ENCODE measurements at places on chromosomes 2 and 18.

DNA sequence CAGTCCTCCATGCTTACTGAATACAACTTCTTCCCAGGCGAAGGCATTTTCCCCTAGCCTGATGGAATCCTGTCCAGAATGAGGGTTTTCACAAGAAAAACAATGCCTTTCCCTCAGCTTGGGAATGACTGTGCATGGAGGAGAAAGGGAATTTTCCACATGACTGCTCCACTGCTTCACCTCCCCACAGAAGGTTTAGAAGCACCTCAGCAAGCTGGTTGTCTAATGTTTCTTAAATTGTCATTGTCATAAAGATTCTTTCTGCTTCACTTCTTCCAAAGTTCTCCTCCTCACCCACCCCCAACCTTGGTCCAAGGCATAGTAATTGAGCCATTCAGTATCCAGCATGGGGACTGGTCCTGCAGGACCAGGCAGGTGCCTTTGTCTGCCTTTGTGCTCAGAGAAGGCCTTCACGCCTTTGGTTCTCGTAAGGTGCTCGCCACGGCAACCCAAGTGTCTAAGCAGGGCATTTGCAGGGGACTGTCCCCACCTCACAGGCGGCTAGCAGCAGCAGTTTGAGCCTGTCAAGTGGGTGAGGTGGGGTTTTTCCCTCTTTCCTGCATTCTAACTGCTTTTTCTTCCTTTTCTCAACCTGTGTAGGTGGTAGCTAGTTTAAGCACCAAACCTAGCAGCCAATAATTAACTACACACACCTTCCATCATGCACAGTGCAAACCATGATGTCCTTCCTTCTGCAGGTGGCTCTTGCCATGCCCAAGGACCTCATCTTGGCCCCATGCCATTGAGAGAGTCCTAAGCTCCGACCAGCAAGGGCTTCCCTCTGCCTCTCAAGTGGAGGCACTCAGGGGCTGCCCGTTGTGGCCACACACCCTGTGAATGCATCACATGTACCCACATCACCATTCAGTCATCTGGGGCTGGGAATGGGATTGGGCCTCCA is 65.7 kb upstream of the BCL2L11 start:
- no peak for DNase-seq

DNA sequence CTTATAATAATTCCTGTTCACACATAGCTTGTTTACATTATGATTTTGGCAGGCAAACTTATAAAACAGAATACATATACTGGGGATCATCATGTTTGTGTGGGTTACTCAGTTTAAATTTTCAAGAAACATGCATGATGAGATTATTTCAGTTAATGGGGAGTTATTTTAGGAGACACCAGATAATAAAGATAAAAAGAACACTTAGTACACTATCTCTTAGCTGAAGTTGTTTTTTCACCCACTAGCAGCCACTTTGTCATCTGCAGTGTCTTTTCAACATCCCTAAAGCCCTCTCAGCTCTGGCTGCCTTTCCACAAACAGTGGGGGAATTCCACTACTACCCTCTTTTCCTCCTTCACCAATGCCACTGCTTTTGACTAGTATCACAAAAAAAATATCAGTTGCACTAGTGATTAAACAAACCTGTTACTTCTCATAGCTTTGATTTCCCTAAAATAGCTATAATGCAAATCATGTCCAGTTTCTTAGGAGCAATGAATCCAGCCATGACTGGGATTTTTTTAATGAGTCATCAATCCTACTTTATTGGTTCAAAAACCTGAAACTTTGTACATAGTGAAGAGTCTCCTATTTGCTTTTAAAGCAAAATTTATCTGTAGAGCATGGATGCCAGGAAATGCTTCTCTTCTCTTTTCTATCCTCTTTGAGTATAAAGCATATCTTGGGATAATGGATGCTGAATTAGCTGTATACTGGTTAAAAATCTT is 156.7 kb upstream of the TFPI start:
- DNase-seq = peak; percentile 6

GRCh38 chr2:233853883-233854240 is 473 bp downstream of the HJURP start:
- DNase-seq = no peak

DNA sequence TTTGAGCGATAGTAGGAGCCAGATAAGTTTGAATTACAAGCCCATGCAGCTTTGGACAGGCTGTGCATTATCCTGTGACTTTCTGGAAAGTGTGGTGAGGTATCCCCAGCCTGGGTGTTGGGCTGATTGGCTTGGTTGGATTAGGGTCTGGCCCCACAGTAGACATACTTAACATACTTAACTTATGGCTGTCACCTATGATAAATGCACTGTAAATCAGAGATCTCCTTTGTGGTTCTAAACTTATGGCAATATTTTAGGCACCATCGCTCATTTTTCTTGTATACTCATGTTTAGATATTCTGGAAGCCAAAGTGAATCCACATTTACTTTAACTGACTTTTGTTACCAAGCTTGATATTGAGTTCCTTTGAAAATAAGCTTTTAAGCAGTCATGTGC is 54.8 kb downstream of the SPTBN1 start:
- DNase-seq = no peak

GRCh38 chr2:165067643-165068486 is 112.5 kb upstream of the SLC38A11 start:
- DNase-seq = peak; percentile 70

DNA sequence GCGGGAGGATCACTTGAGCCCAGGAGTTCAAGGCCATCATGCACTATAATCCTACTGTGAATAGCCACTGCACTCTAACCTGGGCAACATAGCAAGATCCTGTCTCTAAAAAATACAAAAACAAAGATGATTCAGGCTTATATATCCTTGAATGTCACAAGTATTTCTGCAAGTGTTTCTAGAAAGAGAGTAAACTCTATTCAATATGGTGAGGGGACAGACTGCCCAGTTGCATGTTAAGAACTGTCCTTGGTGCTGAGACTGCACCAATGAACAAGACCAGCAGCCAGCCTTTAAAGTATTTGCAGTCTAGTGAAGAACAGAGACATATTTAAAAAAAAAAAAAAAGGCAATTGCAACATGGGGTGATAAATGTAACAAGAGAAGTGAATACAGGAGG is 16.4 kb downstream of the MAP3K19 start:
- DNase-seq = peak; percentile 63

- DNase-seq = peak; percentile 18
Measured at GRCh38 chr2:85112906-85113625, 20.1 kb upstream of the TCF7L1 start.

DNA sequence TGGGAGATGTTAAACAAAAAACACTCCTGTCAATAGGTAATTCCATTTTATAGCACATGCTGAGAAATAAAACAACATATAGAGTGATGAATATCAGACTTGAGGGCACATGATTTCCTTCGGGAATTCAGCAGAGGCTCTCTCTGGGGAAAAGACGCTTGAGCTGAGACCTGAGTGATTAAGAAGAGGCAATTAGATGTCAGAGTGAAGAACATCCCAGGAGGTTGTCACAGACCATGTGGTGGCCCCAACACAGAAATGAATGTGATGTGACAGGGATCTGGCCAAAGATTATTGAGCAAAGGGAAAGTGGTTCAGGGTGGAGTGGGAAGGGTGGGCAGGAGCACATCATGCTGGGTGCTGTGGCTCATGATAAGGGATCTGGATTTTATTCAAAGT is 254.7 kb downstream of the RAD51AP2 start:
- DNase-seq = no peak

- DNase-seq = peak; percentile 35
Measured at GRCh38 chr2:197209742-197210408, 100.7 kb downstream of the ANKRD44 start.

DNA sequence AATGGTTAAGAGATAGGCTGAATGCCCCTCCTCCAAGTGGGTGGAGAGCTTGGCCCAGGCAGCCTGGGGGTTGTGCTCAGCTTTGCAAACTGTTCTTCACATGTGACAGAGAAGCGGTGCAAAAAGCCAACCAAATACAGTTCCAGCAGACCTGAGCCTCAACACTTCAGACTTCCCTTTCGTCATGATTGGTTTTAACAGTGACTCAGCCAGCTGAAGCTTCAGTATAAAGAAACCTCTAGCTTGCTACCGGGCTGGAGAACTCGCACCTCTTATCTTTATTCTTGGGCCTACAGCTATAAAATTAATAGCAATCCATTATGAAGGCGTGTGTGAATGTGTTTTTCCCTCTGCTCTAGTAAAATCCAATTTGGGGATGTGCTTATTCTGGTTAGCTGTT is 20.0 kb downstream of the SETBP1 start:
- peak; percentile 12 for DNase-seq

DNA sequence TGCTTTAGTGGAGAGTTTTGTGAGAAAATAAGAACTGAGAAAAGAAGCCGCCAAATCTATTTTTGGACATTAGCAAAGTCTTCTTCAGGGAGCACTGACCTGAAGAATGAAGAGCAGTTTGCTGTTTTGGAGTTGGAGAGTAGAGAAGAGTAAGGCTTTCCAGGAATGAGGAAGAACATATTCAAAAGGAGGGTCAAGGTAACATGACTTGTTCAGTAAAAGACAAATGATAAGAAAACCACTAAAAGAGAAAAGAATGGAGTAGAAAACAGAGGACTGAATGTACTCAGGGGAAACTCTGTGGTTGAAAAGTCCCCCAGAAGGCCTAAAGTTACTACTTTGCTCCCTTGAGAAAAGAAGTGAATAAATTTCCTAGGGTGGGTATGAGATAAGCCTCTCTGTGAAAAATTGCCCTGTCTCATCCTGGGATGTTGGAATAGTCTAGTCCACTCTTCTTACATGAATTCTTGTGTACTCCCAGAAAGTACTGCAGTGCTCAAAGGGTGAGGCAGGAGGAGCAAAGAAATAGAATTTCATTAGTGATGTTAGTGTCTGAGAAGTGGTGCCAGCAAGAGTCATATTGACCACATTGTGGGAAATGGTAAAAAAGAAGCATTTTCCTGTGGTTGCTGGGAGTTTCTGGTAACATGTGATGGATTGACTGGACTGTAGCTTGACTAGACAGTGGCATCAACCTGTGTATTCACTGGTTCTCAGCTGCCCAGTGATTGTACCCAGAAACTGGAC is 27.8 kb downstream of the MBD5 start:
- DNase-seq = peak; percentile 20

DNA sequence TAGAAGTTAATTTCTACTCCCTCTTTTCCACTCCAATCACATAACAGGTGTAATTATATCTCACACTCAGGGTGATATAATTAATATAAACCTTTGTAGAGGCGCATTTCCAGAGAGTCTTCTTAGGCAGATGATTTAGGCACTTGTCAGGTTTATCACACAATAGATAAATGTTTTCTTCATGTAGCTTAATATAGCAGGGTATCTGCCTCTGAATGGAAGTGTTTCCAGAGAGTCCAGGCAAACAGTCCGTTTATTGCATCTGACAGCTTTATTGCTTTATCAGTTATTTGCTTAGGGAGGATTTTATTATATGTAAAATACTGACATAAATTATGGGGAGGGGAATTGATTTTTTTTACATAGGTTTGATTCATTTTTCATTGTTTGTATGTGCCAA is 766.3 kb downstream of the SLC4A3 start:
- DNase-seq = no peak

- DNase-seq = no peak
Measured at GRCh38 chr2:216068-216467, 47.8 kb downstream of the SH3YL1 start.

DNA sequence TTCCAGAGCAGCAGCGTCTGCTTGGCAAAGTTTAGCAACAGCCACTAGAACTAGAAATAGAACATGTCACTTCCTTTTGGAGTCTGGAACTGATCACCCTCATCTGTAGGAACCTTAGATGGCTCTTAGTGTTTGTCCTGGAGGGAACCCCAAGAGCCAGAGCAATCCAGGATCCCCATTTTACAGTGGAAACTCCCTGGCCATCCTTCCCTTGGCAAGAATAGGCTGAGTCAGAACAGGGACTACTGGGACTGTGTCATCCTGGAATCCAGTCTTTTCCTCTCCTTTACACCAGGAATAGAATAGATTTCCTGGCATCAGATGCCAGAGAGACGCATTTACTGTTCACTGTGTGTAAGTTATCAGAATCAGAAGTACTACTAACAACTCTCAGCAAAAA is 33.2 kb upstream of the GRHL1 start:
- DNase-seq = peak; percentile 60

DNA sequence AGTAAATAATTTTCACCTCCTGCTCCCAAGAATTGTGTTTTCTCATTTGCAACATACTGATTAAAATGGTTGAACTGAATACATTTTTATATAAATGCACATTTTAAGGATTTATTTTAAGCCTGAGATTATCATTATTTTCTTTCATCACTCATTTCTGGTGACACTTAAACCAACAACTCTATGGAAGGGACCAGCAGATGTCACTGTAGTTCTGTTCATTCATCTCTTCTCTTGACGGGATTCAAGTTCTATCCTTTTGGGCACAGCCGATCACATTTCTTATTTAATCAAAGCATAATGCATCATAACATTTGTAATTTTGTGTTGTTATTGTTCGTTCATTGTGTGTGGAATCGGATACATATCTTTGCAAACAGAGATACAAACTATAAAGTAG is 417.9 kb downstream of the HRH4 start:
- peak; percentile 62 for DNase-seq

DNA sequence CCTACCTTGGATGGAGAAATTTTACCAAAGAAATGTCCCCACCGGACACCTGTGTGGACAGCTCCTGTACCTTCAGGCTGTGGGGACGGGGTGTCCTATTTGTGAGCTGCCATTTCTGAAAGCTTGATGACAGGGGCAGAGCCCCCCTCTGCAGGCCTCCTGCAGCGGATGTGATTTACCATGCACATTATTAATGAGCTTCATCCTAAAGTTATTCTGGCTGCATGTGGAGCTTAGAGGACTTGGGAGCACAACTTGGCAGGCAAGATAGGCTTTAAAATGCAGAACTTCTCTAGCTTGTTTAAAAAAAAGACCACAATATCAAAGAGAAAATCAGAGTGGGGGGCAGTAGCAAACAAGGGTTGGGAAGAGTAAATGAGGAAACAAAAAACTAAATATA is 350.0 kb upstream of the KLHL29 start:
- no peak for DNase-seq

DNA sequence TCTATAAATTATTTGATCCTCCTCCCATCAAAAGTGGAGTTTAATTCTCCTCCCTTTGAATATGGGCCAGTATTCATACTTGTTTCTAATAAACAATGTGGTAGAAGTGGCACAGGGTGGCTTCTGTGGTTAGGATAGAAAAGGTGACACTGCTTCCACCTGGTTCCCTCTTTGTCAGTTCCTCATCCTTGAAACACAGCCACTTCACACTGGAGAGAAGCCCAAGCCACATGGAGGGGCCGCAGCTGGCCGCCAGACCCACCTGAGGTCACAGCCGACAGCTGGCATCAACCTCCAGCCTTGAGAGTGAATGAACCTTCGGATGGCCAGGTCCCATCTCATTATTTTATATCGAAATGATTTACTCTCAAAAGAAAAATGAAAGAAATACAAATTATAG is 27.5 kb upstream of the SLC66A3 start:
- DNase-seq = no peak

DNA sequence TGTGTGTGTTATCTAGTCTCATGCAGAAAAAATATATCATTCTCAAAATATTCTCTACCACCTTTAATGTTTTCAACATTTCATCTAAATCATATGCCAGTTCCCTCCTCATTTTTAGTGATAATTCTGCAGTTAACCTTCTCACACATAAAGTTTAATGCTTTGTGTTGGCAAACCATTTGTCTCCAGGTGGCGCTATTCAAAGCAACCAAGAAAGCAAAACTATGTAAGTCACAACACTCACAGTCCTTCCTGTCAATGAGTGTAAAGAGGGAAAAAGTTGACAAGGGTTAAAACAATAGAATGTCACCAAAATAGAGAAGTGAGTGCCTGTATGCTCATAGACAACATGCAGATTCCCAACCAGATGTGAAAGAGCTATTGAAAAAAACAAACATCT is 961.6 kb upstream of the LRRTM1 start:
- DNase-seq = no peak

All from EH (cell line).